Stomach (tissue), 19 donors: ENCODE measurements at places on chromosomes 4 and X. TPM values are rescaled to one million over a fixed set of nuclear protein-coding genes. Genes with fewer than 3 reads are reported as not detected.

DNA sequence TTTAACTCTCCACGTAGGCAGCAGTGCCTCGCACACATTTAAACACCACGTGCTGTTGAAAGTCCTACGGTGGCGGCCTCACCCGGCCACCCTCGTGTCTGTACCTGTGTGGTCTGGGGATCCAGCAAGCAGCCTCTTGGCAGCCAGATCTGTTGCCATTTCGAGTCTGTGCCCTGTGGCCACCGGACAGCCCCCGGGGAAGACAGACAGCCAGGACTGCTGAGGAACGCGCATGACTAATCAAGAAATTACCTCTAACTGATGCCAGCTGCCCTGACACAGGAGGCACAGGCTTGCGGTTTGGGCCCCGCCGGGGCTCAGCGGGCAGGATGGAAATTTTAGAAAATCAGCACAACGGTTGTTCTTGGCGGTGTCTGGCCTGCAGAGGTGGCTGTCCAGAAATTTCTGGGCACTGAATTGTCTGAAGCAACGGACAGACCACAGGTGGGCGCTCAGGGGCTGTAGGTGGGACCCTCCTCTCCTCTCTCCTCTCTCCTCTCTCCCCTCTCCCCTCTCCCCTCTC is 15.6 kb upstream of the ASMTL start:
- peaks cover 32% of the 10 kb centered on the region for H3K4me1 ChIP-seq
- no peak overlapping the region for H3K27ac ChIP-seq
- peak; percentile 50 for DNase-seq
- H3K27me3 ChIP-seq: peaks cover 74% of the 10 kb centered on the region
- H3K4me3 ChIP-seq: no peak overlapping the region

GRCh38 chr4:76702440-76703122 is 195.4 kb downstream of the SOWAHB start:
- peak overlapping the region; percentile 87 for H3K27ac ChIP-seq
- H3K4me1 ChIP-seq: peaks cover 62% of the 10 kb centered on the region
- H3K27me3 ChIP-seq: no peaks in the 10 kb centered on the region
- H3K36me3 ChIP-seq: no peaks in the 10 kb centered on the region
- no peak overlapping the region for H3K4me3 ChIP-seq
- no peak for DNase-seq

DNA sequence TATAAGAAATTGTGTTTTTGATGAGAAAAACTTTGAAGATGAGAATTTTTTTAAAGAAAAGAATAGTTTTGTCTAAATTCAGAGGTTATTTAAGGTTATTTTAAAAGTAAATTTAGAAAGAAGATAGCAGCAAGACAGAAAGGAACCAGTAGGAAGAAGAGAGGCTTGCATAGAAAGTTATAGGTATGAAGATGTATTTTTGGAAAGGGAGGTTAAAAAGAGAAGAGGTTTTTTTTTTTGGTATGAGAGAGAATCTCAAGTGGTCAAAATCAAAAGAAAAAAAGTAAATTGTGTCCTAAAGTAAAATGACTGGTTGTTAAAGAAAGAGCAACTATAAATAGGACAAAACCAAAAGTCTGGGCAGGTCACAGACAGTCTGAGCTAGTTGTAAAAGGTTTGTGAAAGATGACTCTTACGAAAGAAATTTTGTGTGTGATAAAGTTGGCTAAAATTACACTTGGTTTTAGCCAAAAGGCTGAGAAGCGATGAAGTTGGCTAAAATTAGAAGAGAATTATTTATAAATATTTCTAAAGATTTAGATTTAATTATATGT is 16.4 kb upstream of the EIF4E start:
- no peak overlapping the region for H3K4me3 ChIP-seq
- no peak overlapping the region for H3K27ac ChIP-seq
- no peaks in the 10 kb centered on the region for H3K4me1 ChIP-seq
- H3K36me3 ChIP-seq: no peaks in the 10 kb centered on the region

GRCh38 chr4:182338063-182338462 is 94.9 kb downstream of the TENM3 start:
- H3K4me3 ChIP-seq: no peak overlapping the region
- H3K27ac ChIP-seq: no peak overlapping the region
- no peaks in the 10 kb centered on the region for H3K36me3 ChIP-seq
- no peaks in the 10 kb centered on the region for H3K27me3 ChIP-seq

DNA sequence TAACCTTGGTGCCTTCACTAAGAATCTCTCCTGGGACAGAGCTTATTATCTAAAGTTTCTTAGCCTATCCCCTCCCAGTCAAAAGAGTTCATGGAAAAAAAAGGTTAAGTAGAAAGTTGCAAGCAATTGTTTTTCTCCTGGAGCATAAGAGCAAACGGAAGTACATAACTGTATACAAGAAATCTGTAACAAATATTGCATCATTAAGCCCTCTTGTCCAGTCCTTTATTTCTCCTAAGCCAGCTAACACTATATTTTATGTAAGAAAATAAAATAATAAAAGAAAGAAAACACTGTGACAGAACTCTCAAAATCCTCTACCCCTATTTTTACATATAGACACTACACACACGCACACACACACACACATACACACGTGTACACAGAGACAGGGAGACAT is 255.3 kb downstream of the NAF1 start:
- H3K4me1 ChIP-seq: no peaks in the 10 kb centered on the region
- H3K36me3 ChIP-seq: no peaks in the 10 kb centered on the region
- no peak for DNase-seq

DNA sequence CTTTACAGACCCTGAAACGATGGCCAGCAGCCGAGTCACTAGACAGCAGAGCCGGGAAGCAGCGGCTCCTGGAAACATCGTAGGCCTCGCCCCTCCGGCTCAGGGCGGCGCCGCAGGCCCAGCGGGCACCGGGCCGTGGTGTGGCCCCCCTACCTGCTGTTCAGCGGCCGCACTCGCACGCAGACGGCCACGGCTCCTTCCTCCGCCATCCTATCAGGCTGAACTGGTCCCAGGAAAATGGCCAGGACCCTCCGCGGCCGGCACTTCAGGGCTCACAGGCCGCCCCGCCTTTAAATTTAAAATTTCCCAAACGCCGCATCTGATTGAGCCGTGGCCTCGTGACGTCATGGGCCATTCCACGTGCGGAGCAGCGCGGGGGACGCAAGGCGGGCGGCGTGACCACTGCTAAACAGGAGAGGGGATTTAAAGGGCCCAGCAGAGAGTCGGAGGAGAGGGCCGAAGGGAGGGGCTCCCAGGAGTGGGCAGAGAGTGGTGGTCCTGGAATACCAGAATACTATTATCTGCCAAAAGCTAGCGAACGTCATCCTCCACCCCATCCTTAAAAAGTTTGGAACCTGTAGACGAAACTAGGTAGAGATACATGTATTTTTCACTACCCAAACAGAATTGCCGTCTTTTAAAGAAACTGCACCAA is at the start of gene CENPE:
Gene CENPE, minus strand, starts transcription at position 233 of the 655 bp plus-strand sequence. Its CDS starts 24 bp downstream, at position 209.
- DNase-seq: peak; percentile 86
- peaks cover 13% of the 10 kb centered on the region for H3K4me1 ChIP-seq
- no peaks in the 10 kb centered on the region for H3K27me3 ChIP-seq
- peak within 1 kb of the TSS; percentile 96 for H3K4me3 ChIP-seq
- no peaks in the 10 kb centered on the region for H3K36me3 ChIP-seq

GIMD1 gene
- not detected for total RNA-seq

HHIP gene
- 31.9 TPM for total RNA-seq

DNA sequence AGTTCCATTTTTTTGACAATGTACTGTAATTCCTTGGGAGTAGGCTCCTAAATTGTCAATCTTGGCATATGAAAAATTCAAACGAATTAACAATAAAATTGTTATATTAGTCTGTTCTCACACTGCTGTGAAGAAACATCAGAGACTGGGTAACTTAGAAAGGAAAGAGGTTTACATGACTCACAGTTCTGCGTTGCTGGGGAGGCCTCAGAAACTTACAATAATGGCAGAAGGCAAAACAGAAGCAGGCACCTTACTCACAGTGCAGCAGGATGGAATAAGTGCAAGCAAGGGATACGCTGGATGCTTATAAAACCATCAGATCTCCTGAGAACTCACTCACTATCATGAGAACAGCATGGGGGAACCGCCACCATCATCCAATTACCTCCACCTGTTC is 246.4 kb upstream of the TRAM1L1 start:
- no peak overlapping the region for H3K27ac ChIP-seq
- H3K27me3 ChIP-seq: no peaks in the 10 kb centered on the region
- H3K4me1 ChIP-seq: no peaks in the 10 kb centered on the region
- H3K36me3 ChIP-seq: no peaks in the 10 kb centered on the region
- H3K4me3 ChIP-seq: no peak overlapping the region

ADGRL3 gene
- 25.8 TPM for total RNA-seq

DNA sequence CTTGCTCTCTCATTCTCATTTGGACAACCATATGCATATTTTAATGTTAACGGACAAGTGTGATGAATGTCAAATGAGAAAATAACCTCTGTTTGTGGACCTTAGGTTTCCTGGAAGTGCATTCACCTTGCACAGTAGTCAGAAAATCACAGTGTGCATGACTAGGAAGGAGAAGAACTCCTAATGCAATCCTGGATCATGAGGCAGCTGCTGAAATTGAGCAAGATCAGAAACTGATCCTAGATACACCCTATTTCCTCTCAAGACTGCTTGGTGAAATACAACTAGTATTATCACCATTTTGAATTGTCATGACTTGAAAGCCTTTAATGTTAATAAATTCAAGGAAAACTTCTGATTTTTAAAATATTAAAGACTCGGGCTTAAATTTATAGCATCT is 1148.9 kb downstream of the STIM2 start:
- no peaks in the 10 kb centered on the region for H3K4me1 ChIP-seq
- no peaks in the 10 kb centered on the region for H3K27me3 ChIP-seq
- no peak for DNase-seq
- H3K4me3 ChIP-seq: no peak overlapping the region
- no peak overlapping the region for H3K27ac ChIP-seq

- H3K27ac ChIP-seq: no peak overlapping the region
- H3K4me3 ChIP-seq: no peak overlapping the region
- no peak for DNase-seq
- no peaks in the 10 kb centered on the region for H3K27me3 ChIP-seq
- no peaks in the 10 kb centered on the region for H3K36me3 ChIP-seq
These were observed 200.7 kb upstream of the NPY2R start for GRCh38 chr4:155007660-155008176.

P2RY4 gene
- total RNA-seq: 0.89 TPM

DNA sequence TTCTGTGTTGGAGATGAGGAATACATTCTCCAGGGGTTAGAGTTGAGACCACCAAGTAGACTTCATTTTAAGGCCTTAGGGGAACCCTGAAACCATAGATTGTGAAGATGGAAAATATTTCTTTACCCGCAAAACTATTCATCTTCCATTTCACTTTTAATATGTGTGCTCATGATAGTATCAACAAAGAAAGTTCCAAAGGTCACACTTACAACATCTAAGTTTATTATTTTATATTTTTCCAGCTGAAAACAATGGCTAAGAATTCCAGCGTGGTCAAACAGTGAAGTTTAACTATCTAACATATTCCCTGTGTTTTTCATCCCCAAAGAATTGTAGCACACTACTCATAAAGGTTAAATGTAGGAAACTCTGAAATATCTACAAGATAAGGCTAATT is 214.5 kb upstream of the GIMD1 start:
- H3K27me3 ChIP-seq: no peaks in the 10 kb centered on the region
- no peaks in the 10 kb centered on the region for H3K36me3 ChIP-seq
- DNase-seq: no peak
- H3K27ac ChIP-seq: no peak overlapping the region
- H3K4me3 ChIP-seq: no peak overlapping the region
- H3K4me1 ChIP-seq: no peaks in the 10 kb centered on the region

GRCh38 chrX:78592030-78592429 is 67.1 kb downstream of the RTL3 start:
- H3K4me1 ChIP-seq: no peaks in the 10 kb centered on the region
- no peak for DNase-seq
- H3K36me3 ChIP-seq: no peaks in the 10 kb centered on the region
- H3K4me3 ChIP-seq: no peak overlapping the region
- H3K27me3 ChIP-seq: no peaks in the 10 kb centered on the region

NOCT gene
- total RNA-seq: 4.4 TPM

LRBA gene
- total RNA-seq: 84.8 TPM

DNA sequence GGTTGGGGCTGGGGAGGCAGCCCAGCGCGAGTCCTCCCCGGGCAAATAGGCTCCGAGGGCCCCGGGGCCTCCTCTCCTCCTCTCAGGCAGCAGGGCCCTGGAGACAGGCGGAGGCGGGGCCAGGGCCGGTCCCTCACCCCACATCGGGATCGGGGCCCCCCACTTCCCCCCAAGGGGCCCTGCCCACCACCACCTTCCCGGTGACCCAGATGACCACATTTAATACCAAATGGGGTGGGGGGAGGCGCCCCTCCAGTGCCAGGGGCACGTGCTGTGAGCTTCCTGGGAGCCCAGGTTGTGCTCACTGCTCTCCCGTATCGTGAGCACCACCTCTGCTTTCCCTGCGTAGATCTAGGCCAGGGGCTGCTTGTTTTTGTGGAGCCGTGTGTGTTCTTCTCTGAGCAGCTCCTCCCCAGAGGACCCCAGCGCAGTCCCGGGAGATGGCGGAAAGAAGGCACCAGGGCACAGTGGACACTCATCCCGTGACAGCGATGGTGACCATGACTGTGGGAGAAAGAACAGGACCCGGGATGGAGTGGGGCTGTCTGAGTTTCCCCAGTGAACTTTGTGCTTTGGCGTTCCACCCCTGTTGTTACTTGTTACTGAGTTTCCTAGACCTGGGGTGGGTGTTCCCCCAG is 2.1 kb downstream of the PNMA6A start:
- H3K27ac ChIP-seq: no peak overlapping the region
- no peak for DNase-seq
- no peaks in the 10 kb centered on the region for H3K36me3 ChIP-seq
- no peaks in the 10 kb centered on the region for H3K4me1 ChIP-seq
- no peaks in the 10 kb centered on the region for H3K27me3 ChIP-seq

LDB2 gene
- 63.3 TPM for total RNA-seq
